ENCODE measurements at places on chromosomes 3 and 15.

- no peak for DNase-seq
Measured at GRCh38 chr3:48788544-48789162, 59.0 kb downstream of the PRKAR2A start.

DNA sequence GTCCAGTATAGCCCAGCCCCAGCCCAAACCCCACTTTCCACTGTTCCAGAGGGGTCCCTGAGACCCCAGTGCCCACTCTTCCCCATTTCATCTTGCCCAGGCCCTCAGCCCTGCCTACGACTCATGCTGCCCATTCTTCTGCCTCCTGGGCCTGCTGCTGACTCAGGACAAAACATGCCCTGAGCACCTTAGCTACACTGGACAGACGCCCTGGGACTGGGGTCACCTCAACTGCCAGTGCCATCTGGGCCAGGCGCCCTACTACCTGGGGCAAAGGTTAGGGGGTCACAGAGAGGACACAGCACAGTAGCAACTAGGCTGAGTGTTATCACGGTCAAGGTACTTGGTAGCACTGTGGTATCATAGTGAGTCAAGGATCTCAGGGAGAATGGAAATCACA, 2.6 kb upstream of the LAMB2 start:
- DNase-seq = no peak

- no peak for DNase-seq
Measured at GRCh38 chr3:57752307-57752706, 3.8 kb upstream of the SLMAP start.

DNA sequence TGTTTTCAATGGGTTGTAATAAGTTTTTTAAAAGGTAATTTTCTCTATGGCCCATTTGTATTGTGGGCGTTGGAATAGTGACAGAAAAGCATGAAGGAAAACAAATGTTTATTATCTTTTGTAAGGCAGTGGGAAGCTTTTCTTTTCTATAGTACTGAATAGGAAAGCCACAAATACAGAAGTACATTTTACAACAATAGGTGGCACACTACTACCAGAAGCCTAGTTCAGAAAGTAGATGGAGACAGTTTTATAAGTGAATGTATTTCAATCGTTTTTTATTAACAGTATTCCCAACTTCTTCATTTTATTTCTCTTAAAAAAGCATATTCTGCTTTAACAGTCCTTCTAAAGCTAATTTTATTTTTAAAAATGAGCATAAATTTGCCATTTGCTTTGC, 296.7 kb downstream of the PTPRG start:
- DNase-seq = no peak

GRCh38 chr3:151491525-151491924, 30.7 kb upstream of the IGSF10 start:
- no peak for DNase-seq

DNA sequence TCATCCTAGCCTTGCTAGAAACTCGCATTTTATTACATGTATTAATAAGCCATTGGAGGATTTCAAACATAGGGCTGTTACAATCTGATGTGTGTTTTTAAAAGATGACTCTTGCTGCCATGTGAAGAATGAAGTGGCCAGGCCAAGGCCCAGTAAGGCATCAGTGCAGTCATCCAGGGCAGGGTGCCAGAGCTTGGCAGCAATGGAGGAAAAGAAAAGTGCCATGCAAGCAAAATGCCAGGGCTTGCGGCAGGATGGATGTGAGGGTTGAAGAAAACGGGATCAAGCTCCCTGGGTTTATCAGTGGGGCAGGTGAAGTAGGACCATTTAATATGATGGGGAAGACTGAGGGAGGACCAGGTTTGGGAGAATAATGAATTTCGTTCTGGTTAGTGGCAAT, 183.6 kb downstream of the MINAR1 start:
- no peak for DNase-seq

GRCh38 chr3:134542287-134542958, 56.6 kb downstream of the CEP63 start:
- DNase-seq = no peak

DNA sequence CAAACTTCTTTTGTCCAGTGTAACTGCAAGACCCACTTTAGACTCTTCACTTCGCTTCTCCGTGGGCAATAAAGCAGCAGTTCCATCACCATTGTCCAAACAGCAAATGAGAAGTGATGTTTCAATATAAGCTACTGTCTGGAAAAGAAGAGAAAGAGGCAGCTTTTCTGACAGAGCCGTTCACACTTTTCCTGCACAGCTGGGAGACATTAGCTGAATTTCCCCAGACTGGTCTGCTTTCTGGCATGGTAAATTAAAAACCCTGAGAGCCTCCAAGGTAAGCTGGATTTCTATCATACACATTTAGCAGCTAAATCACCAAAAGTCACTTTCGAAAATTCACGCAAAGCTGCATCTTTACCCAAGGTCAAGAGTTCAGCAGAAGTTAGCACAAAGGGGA, 108.5 kb upstream of the CMC1 start:
- no peak for DNase-seq

GRCh38 chr3:24704496-24704895, 209.8 kb upstream of the THRB start:
- DNase-seq = no peak

DNA sequence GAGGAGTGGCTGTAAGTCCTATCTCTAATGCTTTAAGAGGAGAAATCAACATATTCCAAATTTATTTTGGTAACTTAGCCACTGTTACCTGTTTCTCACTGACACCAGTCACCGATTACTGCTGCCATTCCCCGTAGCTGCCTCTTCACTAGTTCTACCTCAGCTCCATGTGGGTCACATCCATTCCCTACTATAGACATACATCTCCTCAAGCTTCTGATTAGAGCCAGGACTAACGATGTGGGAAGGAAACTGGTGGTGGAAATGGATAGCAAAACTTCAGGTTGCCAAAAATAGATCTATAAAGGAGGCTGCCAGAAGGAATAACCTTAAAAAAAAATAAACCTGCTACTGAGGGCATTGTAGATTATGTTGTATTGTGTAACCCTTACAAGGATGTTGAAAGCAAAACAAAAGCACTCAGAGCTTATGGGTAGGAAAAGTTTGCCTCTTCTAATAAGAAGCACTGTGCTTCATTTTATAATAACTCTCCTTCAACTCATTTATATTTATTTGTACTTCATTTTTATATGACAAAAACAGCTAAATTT, 56.0 kb downstream of the KAT2B start:
- no peak for DNase-seq

DNA sequence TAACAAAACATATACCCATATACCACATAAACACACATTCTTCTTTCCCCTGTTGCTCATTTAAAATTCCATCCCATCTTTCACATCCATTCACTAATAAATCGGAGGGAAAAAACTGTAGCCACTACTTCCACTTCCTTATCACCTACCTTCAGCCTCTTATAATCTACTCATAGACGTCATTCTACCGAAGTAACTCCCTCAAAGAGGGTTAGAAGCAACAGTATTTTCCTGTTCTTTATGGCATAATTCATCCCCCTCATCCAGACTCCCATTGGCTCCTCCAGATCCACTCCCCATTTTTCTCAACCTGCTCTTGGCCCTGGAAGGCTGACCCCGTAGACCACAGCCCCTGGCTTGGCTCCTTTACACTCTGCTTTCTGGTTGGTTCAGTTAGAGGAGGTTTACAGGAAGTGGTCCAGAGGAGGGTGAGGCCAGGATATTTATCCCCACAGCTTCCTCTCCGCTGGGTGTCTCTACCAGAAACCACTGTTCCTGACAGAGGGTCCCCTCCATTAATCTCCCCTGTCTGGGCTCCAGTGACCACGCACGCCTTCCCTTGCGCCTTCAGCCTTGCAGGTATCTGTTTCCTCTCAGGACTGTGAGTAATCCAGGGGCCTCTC, 46.3 kb downstream of the FMN1 start:
- DNase-seq = no peak

DNA sequence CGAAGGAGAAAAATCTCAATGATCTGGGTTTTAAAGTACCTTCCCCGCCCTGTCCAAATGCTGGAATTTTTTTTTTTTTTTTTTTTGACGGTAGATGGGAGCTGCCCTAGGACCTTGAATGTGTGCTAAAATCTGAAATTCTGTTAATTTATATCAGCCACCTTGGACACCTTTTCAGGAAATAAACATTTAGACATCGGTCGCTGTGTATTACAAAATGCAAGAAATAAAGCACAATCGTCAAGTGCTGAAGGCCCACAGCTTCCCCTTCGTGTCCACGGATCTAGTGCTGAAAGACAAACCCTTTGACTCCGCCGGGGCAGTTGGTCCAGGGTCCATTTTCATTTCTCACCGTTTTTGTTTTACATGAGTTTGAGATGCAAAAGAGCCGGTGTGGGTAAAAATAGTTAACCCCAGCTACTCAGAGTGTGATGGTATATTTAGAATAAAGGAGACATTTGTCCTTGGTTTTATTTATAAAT, 90.2 kb upstream of the CHD2 start:
- DNase-seq = no peak

DNA sequence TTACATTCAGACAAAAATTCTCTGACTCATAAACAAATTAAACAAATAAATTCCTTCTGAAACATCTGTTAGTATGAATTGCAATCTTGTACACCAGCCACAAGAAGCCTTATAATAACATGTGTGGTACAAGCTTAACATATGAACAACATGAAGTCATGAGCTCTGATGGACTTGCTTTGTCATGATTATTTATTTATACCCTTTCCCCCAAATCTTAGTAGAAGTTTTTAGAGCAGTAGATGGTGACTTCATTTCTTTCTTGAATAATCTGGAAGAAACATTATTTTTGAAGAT, 633.4 kb downstream of the EPHA3 start:
- DNase-seq = no peak

GRCh38 chr3:18258492-18258891, 166.6 kb downstream of the SATB1 start:
- DNase-seq = no peak

- DNase-seq = no peak
Measured at GRCh38 chr3:136733317-136733833, 18.8 kb downstream of the STAG1 start.

GRCh38 chr3:52030714-52031310, 25.6 kb downstream of the DUSP7 start:
- no peak for DNase-seq

DNA sequence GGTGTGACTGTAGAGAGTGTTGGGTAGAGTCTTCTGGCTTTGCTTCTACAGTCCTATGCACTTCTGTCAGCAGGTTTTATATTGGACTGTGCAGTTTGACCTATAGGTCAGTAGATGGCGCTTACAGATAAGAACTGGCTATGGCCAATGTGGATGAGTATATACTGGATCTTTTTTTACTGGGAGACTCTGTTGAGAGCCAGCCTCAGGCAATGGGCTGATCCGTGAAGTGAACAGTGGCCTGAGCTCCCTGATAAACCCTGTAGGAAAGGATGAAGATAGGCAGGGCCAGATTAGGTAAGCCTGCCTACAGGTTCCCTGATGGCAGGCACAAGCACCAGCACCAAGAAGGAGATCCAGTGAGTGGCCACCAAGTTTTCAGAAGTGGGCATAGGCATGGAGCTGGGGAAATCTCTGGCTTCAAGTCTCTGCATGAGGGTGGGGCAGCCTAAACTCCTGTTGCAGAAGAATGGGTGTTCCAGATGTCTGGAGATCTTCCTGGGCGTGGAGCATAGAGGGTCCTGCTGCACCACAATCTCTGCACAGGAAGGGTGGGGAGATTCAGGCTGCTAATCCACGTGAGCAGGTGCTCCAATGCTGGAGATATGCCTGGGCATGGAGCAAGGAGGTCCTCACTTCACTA, 326.0 kb upstream of the SGO1 start:
- DNase-seq = no peak

- no peak for DNase-seq
Measured at GRCh38 chr15:46278486-46279090, 643.8 kb downstream of the SQOR start.

DNA sequence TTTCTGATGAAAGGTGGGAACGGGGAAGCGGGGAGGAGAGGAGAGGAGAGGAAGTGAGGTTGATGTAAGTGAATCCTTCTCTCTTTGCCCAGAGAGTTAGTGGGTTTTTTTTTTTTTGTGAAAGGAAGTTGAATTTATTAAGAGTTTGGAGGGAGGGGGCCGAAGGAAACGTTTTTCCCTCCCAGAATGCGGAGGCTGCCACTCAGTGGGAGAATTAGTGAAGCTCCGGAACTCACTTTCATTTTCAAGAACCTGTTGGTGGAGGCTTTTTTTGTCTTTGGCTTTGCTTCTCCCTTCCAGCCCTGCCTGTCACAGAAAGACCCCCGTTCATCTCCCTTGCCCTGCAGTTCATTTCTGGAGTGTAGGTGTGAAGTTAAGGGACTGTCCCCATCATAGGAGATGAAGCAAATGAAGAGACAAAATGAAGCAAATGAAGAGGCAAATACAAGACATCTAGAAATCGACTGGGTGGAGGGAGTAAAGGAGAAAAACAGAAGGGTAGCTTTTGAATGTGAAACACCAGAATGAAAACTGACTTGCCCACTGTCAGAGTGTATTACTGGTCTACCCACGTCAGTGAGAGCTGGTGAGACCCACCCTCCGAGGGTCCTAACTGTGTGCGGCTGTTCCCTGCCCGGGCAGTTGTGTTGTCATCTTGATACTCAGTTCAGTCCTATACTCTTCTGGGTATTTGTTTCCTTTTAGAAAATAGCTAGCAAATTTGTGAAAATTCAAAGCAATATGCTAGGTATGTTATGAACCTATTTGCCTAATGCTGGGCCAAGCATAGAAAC, 91.5 kb downstream of the ITPR1 start:
- no peak for DNase-seq
